ENCODE measurements at places on chromosomes 12 and 14. TPM values are rescaled to one million over a fixed set of nuclear protein-coding genes. Genes with fewer than 3 reads are reported as not detected.

DNA sequence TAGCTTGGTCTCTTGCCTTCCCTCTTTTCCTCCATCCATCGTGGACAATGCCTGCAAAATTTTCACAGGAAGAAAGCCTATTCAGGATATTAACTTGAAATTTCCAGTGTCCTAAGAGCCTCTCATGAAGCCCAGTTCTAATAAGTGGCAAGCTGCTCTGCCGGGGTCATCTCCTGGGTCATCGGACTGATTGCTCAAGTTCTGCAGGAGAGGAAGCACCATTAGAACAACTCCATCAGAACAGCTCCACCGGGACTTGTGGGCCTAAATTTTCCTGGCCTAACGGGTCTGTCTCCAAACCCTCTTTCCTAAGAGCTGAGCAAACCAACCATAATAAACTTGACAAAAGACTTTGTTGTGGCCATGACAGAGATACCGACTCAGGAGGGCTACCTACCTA is 13.9 kb downstream of the ERG28 start:
- peaks cover 8% of the 10 kb centered on the region for H3K36me3 ChIP-seq
- no peak overlapping the region for H3K4me3 ChIP-seq
- H3K4me1 ChIP-seq = peaks cover 65% of the 10 kb centered on the region
- peak; percentile 72 for DNase-seq

HPD gene
- total RNA-seq = 1,071 TPM

GRCh38 chr12:99436584-99436983 is 211.0 kb upstream of the GARIN6 start:
- no peak for DNase-seq
- no peaks in the 10 kb centered on the region for H3K36me3 ChIP-seq
- no peaks in the 10 kb centered on the region for H3K4me1 ChIP-seq
- H3K4me3 ChIP-seq = no peak overlapping the region
- no peak overlapping the region for H3K27ac ChIP-seq

DNA sequence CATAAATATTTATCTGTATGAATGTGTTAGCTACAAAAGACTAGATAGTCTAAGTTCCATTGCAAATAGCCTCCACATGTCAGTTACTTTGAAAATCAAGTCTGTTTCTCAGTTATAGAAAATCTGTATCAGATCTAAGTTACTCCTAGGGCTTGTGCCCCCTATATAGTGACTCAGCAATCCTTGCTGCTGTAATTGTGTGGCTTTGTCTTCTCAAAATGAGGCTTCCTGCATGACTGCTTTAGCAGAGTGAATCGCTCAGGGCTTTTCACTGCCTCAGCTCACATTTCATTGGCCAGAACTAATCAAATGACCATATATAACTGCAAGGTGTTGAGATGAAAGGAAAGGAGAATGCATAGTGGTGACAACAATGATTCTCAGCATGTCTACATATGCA is 552.2 kb upstream of the STXBP6 start:
- no peaks in the 10 kb centered on the region for H3K36me3 ChIP-seq
- no peak overlapping the region for H3K27ac ChIP-seq
- H3K27me3 ChIP-seq = no peaks in the 10 kb centered on the region
- H3K4me1 ChIP-seq = no peaks in the 10 kb centered on the region
- H3K4me3 ChIP-seq = no peak overlapping the region
- DNase-seq = no peak

POTEM gene
- total RNA-seq = not detected
